IMR-90 (cell line): ENCODE measurements at places on chromosomes 5 and 9. TPM values are rescaled to one million over a fixed set of nuclear protein-coding genes. Genes with fewer than 3 reads are reported as not detected.

DNA sequence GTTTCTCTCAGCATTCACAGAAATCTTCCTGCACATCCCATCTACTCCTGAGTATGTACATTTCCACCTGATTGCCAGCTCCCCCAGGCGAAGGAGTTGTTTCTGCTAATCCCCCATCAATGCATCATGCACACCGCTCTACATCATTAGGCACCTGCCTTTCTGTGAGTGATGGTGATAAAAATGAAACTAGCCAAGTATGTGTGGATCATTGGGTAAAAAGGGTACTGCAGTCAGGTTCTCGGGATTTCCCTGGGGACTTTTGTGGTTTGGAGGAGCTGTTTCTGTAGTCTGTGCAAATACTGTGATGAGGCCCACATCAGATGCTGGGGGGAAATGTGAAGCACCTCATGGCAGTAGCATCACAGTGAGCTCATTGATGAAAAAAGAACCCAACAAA, 30.4 kb downstream of the CAMK4 start:
- peak; percentile 40 for DNase-seq

GRCh38 chr9:29659014-29659413, 2085.7 kb upstream of the C9orf72 start:
- no peak for DNase-seq

The TOR4A gene
- total RNA-seq: 9.7 and 11.4 TPM in 2 replicates

The WNK2 gene
- total RNA-seq: not detected in 2 replicates

- no peak for DNase-seq
Measured at GRCh38 chr9:125878164-125878631, 131.0 kb downstream of the PBX3 start.

The NUTM2G gene
- not detected in 2 replicates for total RNA-seq

- peak; percentile 72 for DNase-seq
Measured at GRCh38 chr5:122500245-122501088, 188.4 kb downstream of the SNCAIP start.

GRCh38 chr5:171336521-171337209, 27.6 kb downstream of the TLX3 start:
- peak; percentile 64 for DNase-seq

DNA sequence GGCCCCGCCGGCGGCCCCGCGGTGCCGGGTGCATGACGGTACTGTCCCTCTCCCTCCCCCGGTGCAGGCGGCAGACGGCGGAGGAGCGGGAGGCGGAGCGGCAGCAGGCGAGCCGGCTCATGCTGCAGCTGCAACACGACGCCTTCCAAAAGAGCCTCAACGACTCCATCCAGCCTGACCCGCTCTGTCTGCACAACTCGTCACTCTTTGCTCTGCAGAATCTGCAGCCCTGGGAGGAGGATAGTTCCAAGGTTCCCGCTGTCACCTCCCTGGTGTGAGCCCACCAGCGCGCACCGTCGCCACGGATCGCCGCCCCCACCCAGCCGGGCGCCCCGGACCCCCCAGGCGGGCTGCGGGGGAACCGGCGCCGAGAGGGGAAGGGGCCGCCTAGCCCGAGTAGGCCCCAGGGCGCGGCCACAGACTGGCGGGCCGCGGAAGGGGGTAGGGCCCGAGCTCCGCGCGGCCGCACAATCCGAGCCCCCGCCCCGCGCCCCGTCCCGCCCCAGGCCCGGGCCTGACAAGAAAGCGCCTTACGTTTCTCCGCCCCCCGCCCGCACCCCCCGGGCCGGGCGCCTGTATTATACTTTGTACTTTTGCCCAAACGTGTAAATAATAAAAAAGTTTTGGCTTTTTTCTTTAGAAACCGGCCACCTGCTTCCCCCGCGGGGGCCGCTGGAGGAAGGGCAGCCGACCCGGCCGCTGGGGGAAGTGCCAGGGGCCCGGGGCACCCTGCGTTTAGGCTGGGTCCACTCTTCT, 2.5 kb downstream of the TLX3 start:
- DNase-seq: peak; percentile 39

The FOXD4L6 gene
- total RNA-seq: not detected in 2 replicates

The TNPO1 gene
- total RNA-seq: 400 and 527 TPM in 2 replicates

The LHFPL2 gene
- total RNA-seq: 11.1 and 11.3 TPM in 2 replicates

GRCh38 chr5:80067016-80067415, 31.9 kb downstream of the THBS4 start:
- DNase-seq: no peak

DNA sequence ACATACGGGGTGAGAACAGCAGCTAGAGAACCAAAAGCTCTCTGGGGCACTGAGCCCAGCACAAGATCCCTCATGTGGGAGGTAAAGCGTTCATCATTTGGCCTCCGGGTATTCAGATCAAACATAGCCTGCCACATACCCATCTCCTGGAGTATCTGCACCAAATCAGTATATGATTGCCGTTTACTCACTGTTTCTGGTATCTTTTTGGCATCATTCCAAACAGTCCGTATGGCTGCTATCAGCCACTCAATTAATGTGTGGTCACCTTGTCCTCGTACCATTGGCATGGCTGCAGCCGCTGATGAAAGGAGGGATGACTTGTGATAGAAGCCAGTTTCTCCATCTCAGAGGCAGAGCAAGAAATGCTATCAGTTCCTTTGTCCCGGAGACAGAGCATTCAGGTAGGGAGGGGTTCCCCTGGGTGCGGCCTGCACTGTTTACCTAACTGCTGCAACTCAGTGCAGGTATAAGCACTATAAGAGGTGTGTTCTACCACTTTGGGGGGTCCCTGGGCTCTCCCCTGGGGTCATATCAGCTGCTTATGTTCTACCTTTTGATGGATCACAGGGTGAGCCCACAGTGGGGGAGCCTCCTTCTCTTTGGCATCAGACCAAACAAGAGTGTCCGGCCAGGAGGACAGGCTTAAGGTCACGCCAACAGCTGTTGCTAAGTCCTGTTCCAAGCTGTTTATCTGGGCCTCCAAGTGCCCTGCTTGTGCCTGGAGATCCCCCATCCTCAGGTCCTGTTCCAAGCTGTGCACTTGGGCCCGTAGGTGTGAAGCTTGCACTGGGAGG, 9.4 kb downstream of the DMAC1 start:
- DNase-seq: no peak

The OLFML2A gene
- total RNA-seq: 1.4 and 2.0 TPM in 2 replicates

DNA sequence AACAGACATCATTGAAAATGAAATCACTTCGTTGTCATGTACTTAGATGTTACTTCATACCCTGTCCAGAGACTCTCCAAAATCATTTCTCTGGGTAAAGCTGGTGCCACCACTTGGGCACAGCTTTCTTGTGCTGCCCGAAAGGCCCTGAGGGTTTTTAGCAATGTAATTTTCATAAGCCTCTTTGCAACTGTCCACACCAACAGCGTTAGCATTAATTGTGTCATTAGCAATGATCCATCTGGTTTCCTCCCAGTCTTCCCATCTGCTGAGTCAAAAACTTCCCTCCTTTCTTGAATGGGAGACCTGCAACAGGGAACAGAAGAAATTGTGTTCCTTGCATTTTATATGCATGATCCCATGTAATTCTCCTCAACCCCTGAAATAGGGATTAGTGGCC, 8.6 kb upstream of the MSX2 start:
- DNase-seq: no peak

The PSMB7 gene
- 369 and 430 TPM in 2 replicates for total RNA-seq

The AOPEP gene
- total RNA-seq: 38.7 and 38.9 TPM in 2 replicates

GRCh38 chr5:60687927-60688720, 11.8 kb downstream of the DEPDC1B start:
- DNase-seq: peak; percentile 75

DNA sequence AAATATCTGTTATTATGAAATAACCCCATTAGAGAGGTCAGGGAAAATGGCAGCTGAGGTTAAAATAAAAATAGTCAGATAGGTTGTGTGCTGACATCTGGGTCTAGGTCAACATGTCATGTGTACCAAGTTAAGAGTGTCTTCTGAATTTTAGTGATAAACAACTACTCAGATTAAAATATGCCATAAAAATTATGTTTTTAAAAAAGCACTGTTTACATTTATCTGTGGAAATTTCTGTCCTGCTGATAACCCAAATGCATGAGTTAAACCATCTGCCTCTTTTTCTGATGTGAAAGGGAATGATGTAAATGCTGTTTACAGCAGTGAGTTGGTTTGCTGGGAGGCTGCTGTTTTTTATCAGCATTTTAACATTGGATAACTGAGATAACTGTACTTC, 361.2 kb upstream of the TARS1 start:
- peak; percentile 53 for DNase-seq

- no peak for DNase-seq
Measured at GRCh38 chr9:72834994-72835393, 117.9 kb downstream of the ALDH1A1 start.

- no peak for DNase-seq
Measured at GRCh38 chr5:149257131-149257530, 14.5 kb upstream of the AFAP1L1 start.

GRCh38 chr9:104342552-104342951, 161.5 kb upstream of the OR13F1 start:
- no peak for DNase-seq

DNA sequence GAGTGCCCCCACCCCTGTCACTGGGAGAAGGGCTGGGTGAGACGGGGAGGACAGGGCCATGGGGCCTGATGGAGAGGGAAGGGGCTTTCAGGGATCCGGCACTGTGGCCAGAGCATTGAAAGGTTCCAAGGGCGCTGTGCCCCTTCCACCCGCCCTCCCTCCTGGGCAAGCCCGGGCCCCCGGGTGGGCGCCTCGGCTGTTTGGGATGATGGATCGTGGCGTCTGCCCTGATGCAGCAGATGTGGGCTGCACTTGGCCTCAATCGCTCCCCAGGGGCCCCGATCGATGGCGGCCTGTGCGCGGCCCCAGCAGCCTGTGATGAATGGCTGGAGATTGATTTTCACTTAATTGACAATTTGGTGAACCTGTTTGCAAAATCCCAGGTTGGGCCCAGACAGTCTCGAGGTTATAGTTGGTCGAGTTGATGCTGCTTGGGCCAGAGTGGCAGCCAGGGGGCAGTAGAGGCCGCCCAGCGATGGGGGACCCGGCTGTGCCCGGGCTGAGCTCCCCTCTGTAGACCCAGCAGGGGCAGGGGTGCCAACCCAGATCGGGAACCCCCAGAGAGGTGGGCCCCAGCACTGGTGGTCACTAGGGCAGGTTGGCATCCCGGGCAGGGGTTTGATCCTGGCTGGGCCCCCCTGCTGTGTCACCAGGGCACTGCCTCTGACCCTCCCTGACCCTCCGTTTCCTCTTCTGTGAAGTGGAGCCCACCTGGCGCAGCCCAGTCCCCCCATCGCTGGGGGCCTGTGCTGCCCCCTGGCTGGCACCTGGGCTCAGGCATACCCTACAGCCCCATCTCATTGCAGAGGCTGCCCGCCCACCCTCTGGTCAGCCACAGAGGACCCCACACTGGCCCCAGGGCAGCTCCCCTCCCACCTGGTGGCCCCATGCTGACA, 34.7 kb downstream of the LHX3 start:
- no peak for DNase-seq

The MED27 gene
- 51.9 and 63.4 TPM in 2 replicates for total RNA-seq

GRCh38 chr5:38207343-38207742, 51.0 kb upstream of the EGFLAM start:
- DNase-seq: peak; percentile 0

GRCh38 chr9:105842023-105842644, 147.8 kb downstream of the TMEM38B start:
- peak; percentile 47 for DNase-seq
